ENCODE measurements at places on chromosomes 6 and 20. TPM values are rescaled to one million over a fixed set of nuclear protein-coding genes. Genes with fewer than 3 reads are reported as not detected.

Gene EYS
- total RNA-seq, result not detected

Gene GRM1
- total RNA-seq, result not detected

Gene C6orf58
- total RNA-seq, result not detected

Gene PROCR
- 67.1 TPM for total RNA-seq

Gene RIPPLY2
- 0.87 TPM for total RNA-seq
